Caco-2 (cell line): ENCODE measurements at places on chromosomes 6 and 20. TPM values are rescaled to one million over a fixed set of nuclear protein-coding genes. Genes with fewer than 3 reads are reported as not detected.

The ADAT2 gene
- total RNA-seq = 12.7 and 13.9 TPM in 2 replicates

The THBD gene
- total RNA-seq = 0.77 and 1.0 TPM in 2 replicates

The SCAND1 gene
- 125 and 129 TPM in 2 replicates for total RNA-seq

GRCh38 chr20:36177716-36178115, 23.2 kb downstream of the EPB41L1 start:
- DNase-seq = no peak

- no peak for DNase-seq
Measured at GRCh38 chr6:36195471-36196112, 952 bp upstream of the BRPF3 start.

The NSFL1C gene
- total RNA-seq = 104 and 119 TPM in 2 replicates

- no peak for DNase-seq
Measured at GRCh38 chr20:45765980-45766379, 25.7 kb downstream of the WFDC3 start.

DNA sequence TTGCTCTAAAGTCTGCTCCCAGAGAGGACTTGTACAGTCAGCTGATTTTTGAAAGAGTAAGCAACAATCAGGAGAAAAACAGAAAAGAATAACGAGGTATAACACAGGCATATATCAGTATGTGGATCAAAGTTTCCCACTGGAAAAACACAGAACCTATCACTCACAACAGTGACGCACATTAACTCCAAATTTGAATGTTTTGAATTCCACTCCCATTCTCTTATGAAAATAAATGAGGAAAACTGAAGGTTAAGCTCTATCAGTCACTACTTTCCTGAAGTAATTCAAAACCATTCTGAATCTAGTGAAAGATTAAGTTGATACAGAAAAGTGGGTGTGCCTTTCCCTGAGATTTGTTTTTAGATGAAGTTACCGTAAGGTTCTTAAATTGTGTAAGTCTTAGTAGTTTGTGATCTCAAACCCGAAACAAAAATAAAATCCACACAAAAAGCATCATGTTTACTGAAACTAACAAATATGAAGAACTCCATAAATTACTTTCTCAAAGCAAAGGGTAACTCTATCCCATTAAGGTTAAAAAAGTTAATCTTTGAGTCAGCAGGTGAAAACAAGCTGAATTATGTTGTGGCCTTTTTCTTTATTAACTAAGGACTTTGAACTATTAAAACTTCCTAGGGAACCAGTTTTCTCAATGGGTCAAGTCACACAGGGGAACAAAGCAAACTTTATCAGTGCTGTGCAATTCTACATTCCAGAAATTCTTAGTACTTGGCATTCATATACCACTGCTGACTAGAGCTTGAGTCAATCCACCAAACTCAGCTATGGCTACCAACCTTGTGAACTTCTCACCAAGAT, 115.7 kb downstream of the OGFRL1 start:
- DNase-seq = peak; percentile 61

- DNase-seq = no peak
Measured at GRCh38 chr6:37913210-37913609, 93.7 kb downstream of the ZFAND3 start.

The SMIM26 gene
- 96.2 and 99.3 TPM in 2 replicates for total RNA-seq

DNA sequence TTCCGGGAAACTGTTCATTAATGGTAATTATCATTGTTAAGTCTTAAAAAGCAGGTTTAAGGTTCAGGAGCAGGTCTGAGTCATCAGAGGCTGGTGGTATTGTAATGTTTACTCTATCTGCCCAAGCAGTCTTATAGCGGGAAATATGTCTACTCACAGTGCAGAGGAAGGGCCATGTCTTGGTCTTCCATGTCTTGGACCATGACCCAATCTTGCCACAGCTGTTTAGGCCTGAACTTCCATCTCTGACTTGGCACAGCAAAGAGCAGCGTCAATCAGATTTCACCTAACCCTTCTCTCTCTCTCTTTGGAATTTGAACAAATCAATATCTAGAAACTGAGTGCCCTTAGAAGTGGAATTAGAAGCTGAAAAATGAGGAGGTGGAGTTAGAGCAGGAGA, 25.8 kb downstream of the SLC2A12 start:
- DNase-seq = no peak

The FNDC1 gene
- total RNA-seq = not detected in 2 replicates

DNA sequence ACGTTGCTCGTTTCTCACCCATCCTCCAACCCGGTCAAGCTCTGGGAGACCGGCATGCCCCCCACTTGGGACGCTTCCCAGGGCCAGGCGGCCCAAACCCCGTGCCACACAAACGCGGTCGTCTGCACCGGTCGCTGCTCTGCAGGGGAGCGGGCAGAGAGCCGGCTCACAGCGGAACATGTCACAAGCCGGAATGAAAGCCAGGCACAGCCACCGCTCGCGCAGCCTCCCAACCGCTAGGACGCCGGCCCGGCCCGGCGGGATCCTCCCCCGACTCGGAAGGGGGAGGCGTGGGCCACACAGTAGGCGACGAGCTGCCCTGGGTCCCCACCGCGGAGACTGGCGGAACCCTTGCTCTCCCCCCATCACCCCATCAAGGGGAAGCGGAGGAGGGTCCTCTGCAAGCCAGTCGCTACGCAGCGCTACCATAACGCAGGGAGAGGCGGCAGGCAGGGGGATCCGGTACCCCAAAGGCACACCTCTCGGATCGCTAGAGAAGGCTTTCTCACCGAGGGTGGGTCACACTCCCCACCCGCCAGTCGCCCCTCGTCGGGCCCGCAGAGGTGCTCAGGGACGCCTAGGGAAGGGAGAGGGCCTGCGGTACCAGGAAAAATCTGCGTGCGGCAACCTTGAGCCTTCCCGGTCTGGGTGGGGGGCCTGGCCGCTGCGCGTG, 768.4 kb upstream of the DEFB115 start:
- DNase-seq = peak; percentile 39

- peak; percentile 72 for DNase-seq
Measured at GRCh38 chr20:38238829-38239228, 21.7 kb downstream of the KIAA1755 start.

DNA sequence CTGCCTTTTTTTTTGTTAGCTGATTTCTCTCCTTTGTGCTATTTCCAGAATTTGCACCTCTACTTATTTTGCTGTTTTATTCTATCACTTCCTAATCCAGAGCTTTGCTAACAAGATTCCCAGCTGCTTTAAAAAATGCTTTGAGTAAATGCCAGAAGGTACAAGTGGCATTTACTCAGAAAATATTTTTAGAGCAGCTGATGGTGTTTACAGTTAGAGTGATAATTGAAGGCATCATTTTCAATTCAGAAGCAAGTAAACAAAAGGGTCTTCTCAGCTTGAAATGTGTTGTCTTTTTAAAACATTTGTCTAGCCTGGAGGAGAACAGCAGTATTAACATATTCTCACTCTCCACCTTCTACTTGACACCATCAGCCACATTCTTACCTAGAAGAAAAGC, 99.9 kb downstream of the OTOR start:
- DNase-seq = no peak

DNA sequence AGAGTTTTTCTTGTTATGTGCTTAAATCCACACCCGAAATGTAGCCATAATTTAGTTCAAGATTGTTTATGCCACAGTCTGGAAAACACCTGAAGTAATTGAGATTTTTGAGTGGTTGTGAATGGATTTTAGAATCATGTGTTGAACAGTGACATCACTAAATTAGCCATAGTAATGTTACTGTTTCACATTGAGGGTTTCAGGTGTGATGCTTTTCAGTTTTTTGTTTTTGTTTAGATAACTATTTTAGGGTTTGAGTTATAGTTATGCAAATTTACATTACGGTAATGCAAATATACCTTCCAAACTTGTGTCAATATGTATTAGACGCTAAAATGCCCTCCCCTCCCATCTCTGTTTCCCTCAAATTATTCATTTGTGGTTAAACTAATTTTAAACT, 22.9 kb downstream of the QKI start:
- DNase-seq = no peak

GRCh38 chr20:24046888-24047287, 58.3 kb upstream of the GGTLC1 start:
- no peak for DNase-seq

DNA sequence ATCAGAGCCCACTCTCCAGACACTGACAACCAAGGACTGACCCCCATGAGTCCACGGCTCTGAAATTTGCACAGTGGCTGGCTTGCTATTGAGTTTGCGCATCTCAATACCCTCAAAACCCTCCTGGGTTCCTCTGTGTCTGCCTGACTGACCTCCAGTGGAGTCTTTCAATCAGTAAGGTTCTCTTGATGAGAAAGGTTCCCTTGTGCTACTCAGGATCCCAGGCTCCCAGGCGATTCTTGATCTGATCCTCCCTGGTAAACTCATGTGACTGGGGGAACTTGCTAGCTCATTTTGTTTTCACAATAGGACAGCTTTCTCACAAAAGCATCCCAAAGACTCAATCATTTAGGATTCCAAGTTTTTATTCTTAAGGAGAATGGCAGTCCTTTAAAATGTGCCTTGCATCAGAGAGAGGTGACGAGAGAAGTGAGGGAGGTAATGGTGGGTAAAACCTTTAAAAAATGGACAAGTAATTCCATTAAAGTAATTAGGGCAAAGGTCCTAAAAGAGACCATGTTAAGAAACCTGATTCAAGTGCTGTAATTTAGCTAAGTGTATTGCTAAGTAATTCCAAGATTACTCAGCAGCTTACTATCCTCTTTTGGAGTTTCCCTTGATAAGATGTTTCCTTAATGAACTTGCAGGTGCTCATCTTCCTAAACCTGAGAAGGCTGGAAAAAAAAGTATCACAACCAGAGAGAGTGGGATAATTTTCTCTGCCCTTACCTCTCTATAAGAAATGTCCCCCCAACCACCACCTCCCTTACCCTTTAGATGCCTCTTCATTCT, 304.7 kb upstream of the SGK1 start:
- DNase-seq = no peak

The ALDH8A1 gene
- total RNA-seq = 0.21 and 0.29 TPM in 2 replicates

The HCRTR2 gene
- total RNA-seq = 0.63 and 1.3 TPM in 2 replicates

The TMEM217 gene
- 1.6 and 2.6 TPM in 2 replicates for total RNA-seq

The TREML2 gene
- total RNA-seq = not detected in 2 replicates

- DNase-seq = no peak
Measured at GRCh38 chr6:39882531-39882899, 51.7 kb downstream of the MOCS1 start.

DNA sequence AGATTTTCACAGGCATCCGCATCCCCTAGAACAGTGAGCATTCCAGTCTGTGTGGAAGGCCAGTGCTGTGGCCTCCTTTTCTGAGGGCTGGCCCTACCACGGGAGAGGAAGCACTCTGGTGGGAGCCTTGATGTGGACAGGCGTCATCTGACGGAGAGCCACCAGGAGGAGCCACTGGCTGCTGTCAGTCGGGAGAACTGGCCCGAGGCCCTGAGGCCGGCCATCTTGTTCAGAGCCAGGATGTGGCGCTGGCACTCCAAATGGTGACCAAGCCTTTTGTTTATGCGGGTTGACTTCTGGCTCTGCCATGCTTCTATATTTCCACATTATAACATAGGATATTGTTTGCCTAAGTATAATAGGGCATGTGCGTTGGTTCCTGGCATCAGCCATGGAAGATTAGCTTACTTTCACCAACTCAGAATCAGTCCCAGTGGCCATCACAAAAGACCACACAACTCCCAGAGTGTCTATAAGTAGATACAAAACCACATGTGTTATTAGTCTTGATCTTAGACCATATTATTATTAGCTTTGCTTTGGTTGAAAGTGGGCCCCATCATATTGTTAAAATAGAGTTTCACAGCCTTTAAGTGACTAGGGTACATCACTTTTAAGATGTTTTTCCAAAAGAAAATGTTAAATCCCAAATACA, 273.9 kb upstream of the TAB2 start:
- peak; percentile 44 for DNase-seq

- no peak for DNase-seq
Measured at GRCh38 chr6:129138739-129139405, 255.9 kb downstream of the LAMA2 start.

The BMP5 gene
- total RNA-seq = 0.48 and 0.49 TPM in 2 replicates

- DNase-seq = peak; percentile 94
Measured at GRCh38 chr6:28985462-28986164, 19.5 kb downstream of the ZNF311 start.

The FBXL4 gene
- total RNA-seq = 5.9 and 7.4 TPM in 2 replicates
